CD4-positive, alpha-beta T cell treated with Interleukin-6 for 4 hours (primary cell): ENCODE measurements at places on chromosomes 2 and 18.

GRCh38 chr2:179059026-179059700 is 9.2 kb upstream of the CCDC141 start:
- DNase-seq: no peak

DNA sequence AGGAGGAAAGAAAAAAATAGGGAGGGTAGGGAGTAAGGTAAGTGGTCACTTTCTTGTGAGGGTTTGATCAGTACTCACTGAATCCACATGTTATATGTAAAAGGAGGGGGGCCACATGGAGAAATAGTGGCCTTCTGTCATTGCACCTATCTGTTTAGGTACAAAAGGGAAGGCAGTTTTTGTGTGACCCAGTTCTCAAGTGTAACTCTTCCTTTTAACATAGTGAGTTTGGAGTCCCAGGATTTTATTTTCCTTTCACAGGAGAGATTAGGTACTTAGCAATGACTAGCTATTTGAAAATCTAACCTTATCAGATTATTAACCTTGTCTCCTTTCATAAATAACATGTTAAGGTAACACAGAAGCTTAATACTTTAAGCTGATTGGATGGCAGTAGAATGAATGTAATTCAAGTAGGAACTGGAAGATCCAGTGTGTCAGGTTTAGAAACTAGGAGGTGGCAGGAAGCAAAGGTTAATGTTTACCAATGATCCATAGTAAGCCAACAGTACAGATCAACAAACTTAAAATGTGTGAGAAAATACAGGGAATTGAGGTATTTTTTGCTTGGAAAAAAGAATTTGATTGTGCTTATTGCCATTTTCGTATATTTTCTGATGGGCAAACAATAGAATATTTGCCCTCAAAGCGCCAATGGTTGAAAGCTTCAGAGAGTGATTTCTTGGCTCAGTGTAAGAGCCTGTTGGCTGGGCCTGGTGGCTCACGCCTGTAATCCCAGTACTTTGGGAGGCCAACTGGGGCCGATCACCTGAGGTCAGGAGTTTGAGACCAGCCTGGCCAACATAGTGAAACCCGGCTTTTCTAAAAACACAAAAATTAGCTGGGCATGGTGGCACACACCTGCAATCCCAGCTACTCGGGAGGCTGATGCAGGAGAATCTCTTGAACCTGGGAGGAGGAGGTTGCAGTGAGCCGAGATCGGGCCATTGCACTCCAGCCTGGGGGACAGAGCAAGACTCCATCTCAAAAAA is 11.3 kb downstream of the HNMT start:
- no peak for DNase-seq

DNA sequence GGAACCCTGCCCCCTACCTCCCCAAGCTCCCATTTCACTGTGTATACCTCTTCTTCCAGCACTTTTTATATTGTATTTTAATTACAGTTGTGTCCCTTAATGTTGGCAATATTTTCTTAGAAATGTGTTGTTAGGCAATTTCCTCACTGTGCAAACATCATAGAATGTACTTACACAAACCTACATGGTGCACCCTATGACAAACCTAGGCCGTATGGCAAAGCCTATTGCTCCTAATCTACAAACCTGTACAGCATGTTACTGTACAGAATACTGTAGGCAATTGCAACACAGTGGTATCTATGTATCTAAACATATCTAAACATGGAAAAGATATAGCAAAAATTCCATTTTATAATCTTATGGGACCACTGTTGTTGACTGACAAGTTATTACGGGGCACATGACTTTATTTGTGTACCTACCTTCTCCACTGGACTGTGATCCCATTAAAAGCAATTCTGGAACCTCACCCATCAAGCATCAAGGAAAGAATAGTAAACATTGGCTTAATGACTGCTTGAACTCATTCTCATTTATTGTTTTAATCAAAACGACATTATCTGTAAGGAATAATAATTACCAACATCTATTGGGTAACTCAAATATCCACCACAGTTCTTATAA is 1641.5 kb upstream of the ZEB2 start:
- no peak for DNase-seq

- no peak for DNase-seq
Measured at GRCh38 chr18:23809415-23809814, 120.2 kb downstream of the LAMA3 start.

- DNase-seq: no peak
Measured at GRCh38 chr2:22626621-22627020, 758.4 kb upstream of the KLHL29 start.

- no peak for DNase-seq
Measured at GRCh38 chr2:9071032-9071431, 67.5 kb upstream of the MBOAT2 start.

DNA sequence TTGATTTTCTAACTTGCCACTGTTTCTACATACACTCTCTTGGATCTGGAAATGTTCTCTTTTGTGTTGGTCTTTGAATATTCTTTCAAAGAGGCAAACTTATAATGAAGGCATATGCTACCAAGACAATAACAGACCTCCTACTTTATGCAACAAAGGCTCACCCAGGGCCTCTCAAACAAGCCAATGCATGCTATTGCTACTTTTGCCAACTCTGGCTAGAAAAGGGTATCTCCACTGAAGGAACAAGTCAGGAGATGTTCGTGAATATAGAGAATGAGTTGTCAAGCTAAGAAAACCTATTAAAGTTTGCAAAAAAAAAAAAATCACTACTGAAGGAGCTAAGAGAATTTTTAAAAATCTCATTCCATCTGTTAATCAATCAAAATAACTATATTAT is 15.9 kb upstream of the DSG2 start:
- DNase-seq: no peak

DNA sequence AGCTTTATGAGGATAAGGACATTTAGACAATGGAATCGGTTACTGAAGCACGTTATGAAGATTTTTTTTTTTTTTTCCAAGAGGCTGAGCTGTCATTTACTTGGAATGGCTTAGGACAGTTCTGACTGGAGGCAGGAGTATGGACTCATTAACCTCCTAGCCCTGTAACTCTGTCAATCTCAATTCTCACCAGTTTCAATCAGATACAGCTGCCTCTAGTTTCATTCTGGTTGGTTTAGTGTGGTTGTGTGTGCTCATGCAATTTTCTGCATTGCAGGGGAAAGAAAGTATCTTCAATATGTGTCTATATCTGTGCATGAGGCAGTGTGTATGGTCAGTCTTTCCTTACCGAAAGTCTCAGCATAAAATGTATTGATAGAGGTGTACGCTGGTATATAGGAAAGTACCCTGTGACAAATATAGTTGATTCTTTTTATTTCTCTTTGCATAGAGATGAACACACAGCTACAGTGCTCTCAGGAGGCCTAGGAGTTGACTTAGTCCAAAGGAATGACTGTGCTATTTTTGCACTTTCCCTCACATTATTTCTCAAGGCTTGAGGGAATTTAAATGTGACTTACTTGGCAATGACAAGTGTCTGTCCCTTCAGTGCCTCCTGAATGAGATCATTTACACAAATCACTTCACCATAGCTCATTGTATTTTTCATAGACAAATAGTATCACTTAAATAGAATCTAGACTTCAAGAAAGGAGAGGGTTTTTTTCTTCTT is 50.5 kb upstream of the GRB14 start:
- no peak for DNase-seq

- no peak for DNase-seq
Measured at GRCh38 chr2:235721625-235722024, 227.8 kb downstream of the AGAP1 start.

DNA sequence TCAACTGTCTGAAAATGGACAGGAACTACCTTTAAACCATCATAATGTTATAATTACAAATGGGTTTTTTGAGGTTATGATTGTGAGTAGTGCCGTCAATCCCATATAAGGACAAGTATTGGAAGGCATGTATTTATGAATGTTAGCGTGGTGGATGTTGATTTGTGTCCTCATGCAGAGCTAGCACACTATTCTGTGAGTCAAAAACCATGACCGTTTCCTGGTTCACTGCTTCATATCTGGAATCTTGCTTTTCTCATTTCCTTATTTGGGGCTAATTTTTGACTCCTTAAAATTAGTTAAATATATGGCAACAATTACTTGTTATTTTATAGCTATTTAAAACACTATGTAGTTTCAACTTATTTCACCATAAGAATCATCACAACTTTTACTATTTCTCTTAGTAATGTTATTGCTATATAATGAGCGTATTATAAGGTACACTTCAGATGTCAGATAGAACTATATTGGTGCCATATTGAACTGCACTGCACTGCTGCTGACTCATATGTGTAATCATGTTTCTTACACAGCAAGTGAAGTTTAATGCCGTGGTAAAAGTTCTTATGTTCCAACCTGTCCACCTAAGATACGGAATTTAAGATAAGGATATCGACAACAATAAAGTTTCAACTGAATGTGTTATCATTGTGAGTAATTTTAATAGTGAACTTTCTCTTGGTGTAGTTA is 192.8 kb downstream of the PTGR3 start:
- DNase-seq: no peak

- no peak for DNase-seq
Measured at GRCh38 chr2:215712871-215713790, 277.3 kb upstream of the FN1 start.

DNA sequence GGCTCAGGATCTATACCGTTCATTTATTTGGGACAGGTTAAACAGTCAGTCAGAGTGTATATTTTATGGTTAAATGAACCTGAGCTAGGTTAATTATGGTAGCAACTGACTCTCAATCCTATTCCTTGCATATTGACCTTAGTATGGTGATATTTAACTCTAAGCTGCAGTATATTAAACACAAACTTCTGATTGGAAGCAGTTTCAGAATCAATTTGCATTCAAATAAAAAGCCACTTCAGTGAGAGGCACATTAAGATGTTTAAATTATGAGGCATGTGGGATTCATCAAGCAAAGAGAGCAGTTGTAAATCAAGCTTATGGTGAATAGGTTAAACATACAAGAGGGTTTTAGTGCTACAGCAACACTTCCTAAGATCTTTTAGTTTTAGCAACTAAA is 40.4 kb downstream of the FRZB start:
- no peak for DNase-seq

DNA sequence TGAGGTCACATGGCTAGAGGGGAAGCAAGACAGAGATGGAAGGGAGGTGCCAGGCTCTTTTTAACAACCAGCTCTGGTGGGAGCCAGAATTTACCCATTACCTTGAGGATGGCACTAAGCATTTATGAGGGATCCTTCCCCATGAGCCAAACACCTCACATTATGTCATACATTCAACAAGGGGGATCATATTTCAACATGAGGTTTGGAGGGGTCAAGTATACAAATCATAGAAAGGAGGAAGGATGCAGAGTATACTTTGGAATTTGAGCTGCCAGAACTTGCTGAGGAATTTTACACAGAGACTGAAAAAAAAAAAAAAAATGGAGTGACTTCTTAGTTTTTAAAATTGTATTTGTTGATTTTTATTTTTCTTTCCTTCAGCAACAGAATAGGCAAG is 891.4 kb downstream of the CCDC85A start:
- DNase-seq: no peak

DNA sequence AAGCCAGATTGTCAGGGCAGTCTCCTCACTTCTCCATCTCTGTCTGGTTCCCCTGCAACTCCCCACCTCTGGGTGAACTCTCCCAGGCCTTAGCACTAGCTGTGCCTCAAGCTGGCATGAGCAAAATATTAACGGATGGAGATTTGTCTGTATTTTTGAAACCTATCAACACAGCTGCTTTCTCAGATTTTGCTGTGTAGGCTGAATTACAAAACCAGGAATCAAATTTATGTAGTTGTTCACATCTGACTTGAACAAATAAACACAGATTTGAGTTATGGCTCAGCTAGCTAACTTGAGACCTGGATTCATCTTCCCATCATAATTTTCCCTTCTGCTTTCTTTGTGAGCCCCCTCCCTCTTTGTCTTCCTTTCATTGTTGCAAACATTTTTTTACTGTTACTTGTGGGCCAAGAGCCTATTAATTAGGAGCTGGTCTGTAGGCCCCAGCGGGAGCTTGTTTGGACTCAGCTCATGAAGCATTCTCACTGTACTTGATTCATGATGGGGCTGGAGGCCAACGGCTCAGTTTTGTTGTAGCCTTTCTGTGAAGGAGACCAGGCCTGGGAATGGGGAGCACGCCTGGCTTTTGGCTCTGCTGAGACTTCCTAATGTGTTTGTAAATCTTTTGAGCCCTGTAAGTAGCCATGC is 164.1 kb upstream of the GATA6 start:
- no peak for DNase-seq

- DNase-seq: peak; percentile 11
Measured at GRCh38 chr2:210480079-210480478, 3.5 kb upstream of the LANCL1 start.

GRCh38 chr2:227765788-227766372 is 20.2 kb downstream of the SCYGR8 start:
- no peak for DNase-seq

GRCh38 chr2:15177103-15177502 is 384.0 kb downstream of the NBAS start:
- DNase-seq: peak; percentile 60

GRCh38 chr2:97997784-97998392 is 2.1 kb upstream of the TMEM131 start:
- DNase-seq: no peak

DNA sequence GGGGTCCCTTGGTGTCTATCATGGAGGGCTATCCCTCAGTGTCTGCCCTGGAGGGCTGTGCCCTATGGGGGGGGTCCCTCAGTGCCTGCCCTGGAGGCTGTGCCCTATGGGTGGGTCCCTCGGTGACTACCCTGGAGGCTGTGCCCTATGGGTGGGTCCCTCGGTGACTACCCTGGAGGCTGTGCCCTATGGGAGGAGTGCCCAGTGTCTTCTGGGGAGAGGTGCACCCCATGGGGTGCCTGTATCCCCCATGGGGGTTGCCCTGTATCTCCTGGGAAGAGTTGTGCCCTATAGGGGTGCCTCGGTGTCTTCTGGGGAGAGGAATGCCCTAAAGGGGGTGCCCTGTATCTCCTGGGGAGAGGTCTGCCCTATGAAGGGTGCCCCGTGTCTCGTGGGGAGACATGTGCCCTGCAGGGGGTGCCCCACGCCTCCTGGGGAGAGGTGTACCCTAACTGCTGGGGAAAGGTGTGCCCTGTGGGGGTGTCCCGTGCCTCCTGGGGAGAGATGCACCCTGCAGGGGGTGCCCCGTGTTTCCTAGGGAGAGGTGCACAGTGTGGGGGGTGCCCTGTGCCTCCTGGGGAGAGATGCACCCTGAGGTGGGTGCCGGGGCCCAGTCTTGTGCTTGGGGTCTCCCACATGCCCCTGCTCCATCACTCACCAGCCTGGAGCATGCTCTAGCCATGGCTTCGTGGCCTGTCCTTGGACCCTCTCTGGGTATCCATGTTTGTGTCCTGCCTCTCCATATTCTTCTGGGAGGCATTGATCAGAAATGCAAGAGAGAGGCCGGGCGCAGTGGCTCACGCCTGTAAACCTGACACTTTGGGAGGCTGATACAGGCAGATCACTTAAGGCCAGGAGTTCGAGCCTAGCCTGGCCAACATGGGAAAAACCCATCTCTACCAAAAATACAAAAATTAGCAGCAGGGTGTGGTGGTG is 215.6 kb downstream of the HDAC4 start:
- DNase-seq: no peak

GRCh38 chr2:46503686-46504085 is 24.3 kb downstream of the TMEM247 start:
- DNase-seq: no peak
